Dorsolateral prefrontal cortex (tissue), 122 donors: ENCODE measurements at places on chromosomes 11 and 22. TPM values are rescaled to one million over a fixed set of nuclear protein-coding genes. Genes with fewer than 3 reads are reported as not detected.

The MUC5AC gene
- total RNA-seq, result not detected

The NPTXR gene
- total RNA-seq, result 138 TPM

The USH1C gene
- 6.4 TPM for total RNA-seq

The GLB1L3 gene
- total RNA-seq, result 14.8 TPM

The EHF gene
- 0.84 TPM for total RNA-seq

The ADM gene
- 17.9 TPM for total RNA-seq

The ZNRF3 gene
- 32.4 TPM for total RNA-seq

The OR2AG2 gene
- total RNA-seq, result 0.90 TPM

The DAGLA gene
- total RNA-seq, result 30.5 TPM

The KRTAP5-11 gene
- total RNA-seq, result not detected

The RANGAP1 gene
- total RNA-seq, result 182 TPM

The TSPAN18 gene
- total RNA-seq, result 4.3 TPM

The GLYAT gene
- total RNA-seq, result not detected

The TSKU gene
- 3.1 TPM for total RNA-seq

The P4HA3 gene
- not detected for total RNA-seq

The MEI1 gene
- 1.7 TPM for total RNA-seq

The CDC42EP1 gene
- 48.5 TPM for total RNA-seq

The FGF19 gene
- total RNA-seq, result not detected

The RPS19BP1 gene
- 68.2 TPM for total RNA-seq

The DCDC1 gene
- total RNA-seq, result 4.0 TPM

The RTN4R gene
- 51.9 TPM for total RNA-seq

The OR4D11 gene
- not detected for total RNA-seq

The PRR33 gene
- not detected for total RNA-seq

The OR4A16 gene
- total RNA-seq, result not detected

The ANGPTL5 gene
- not detected for total RNA-seq

The NCR3LG1 gene
- 22.6 TPM for total RNA-seq

The LRP4 gene
- 119 TPM for total RNA-seq

The CNGA4 gene
- total RNA-seq, result 1.4 TPM

The OR5B21 gene
- total RNA-seq, result not detected

The MPPED2 gene
- 31.3 TPM for total RNA-seq

The TRIM66 gene
- 19.7 TPM for total RNA-seq

The BACE1 gene
- 61.2 TPM for total RNA-seq

The C11orf65 gene
- total RNA-seq, result 0.95 TPM

The FIBIN gene
- 10.8 TPM for total RNA-seq

The OR52H1 gene
- total RNA-seq, result not detected
